Kidney (tissue), 22 donors: ENCODE measurements at places on chromosomes 12 and 14. TPM values are rescaled to one million over a fixed set of nuclear protein-coding genes. Genes with fewer than 3 reads are reported as not detected.

The GALNT16 gene
- total RNA-seq: 13.1 TPM

- DNase-seq: no peak
These were observed 39.4 kb downstream of the FAM222A start for GRCh38 chr12:109753054-109753401.

The LAG3 gene
- total RNA-seq: 1.3 TPM

- peak; percentile 66 for DNase-seq
These were observed 31.5 kb downstream of the TMEM63C start for GRCh38 chr14:77212943-77213678.
